MCF 10A (cell line): ENCODE measurements at places on chromosomes 3 and 15. TPM values are rescaled to one million over a fixed set of nuclear protein-coding genes. Genes with fewer than 3 reads are reported as not detected.
A peak's percentile ranks its signal among the peaks of the same experiment; 100 is the strongest.

The KIF15 gene
- 5.6 and 10.6 TPM in 2 replicates for total RNA-seq

DNA sequence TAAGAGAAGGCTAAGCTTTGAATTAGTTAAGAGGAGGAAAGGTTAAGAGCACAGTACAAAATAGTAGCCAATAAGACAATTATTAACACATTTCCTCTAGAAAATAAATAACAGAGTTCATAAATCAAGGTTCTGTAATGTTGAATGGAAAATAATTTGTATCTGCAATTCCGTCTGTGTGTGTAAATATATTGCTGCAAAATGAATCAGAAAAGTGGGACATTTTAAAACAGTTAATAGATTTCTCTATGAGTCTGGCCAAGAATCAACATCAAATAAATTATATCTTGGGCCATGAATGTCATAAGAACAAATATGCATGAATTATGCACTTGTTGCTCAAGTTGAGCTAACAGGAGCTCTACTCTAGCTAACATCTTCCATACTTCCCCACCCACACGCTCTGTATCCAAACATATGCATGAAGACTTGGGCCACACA is 14.2 kb upstream of the SUCNR1 start:
- no peak overlapping the region for H3K27ac ChIP-seq
- H3K36me3 ChIP-seq, result no peaks in the 10 kb centered on the region

The GABRR3 gene
- not detected in 2 replicates for total RNA-seq

The PPP1R14D gene
- not detected in 2 replicates for total RNA-seq

GRCh38 chr3:140863580-140864009 is 78.0 kb upstream of the SLC25A36 start:
- peak; percentile 69 for DNase-seq
- no peak overlapping the region for H3K4me3 ChIP-seq
- peaks cover 25% of the 10 kb centered on the region for H3K27me3 ChIP-seq
- H3K27ac ChIP-seq, result no peak overlapping the region
- H3K4me1 ChIP-seq, result no peaks in the 10 kb centered on the region

The SKOR1 gene
- total RNA-seq, result 0.07 and 0.17 TPM in 2 replicates

The CCNB2 gene
- 25.7 and 54.1 TPM in 2 replicates for total RNA-seq

DNA sequence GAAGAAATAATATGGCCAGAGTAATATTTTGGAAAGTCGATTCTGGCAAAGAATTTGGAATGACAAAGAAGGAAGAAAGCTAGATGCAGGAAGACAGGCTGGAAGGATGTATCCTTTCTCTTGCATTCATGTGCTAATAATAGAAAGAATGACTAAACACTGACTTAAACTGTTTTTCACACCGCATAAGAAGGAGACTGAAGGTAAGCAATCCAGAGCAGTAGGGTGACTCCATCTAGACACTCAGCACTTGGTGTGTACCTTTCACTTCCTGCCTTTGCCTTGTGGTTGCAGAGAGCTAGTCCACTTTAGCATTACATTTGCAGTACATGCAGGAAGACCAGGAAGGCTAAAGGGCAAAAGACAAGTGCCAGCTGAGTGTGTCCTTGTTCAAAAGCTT is 234.6 kb downstream of the RBMS3 start:
- H3K27me3 ChIP-seq, result no peaks in the 10 kb centered on the region
- peaks cover 34% of the 10 kb centered on the region for H3K4me1 ChIP-seq
- peaks cover 11% of the 10 kb centered on the region for H3K36me3 ChIP-seq
- H3K4me3 ChIP-seq, result no peak overlapping the region
- H3K27ac ChIP-seq, result peak overlapping the region; percentile 83

GRCh38 chr15:51524376-51524775 is 98.2 kb downstream of the DMXL2 start:
- peaks cover 11% of the 10 kb centered on the region for H3K36me3 ChIP-seq
- H3K27me3 ChIP-seq, result no peaks in the 10 kb centered on the region
- H3K27ac ChIP-seq, result no peak overlapping the region
- no peak overlapping the region for H3K4me3 ChIP-seq
- DNase-seq, result no peak
- H3K4me1 ChIP-seq, result no peaks in the 10 kb centered on the region

DNA sequence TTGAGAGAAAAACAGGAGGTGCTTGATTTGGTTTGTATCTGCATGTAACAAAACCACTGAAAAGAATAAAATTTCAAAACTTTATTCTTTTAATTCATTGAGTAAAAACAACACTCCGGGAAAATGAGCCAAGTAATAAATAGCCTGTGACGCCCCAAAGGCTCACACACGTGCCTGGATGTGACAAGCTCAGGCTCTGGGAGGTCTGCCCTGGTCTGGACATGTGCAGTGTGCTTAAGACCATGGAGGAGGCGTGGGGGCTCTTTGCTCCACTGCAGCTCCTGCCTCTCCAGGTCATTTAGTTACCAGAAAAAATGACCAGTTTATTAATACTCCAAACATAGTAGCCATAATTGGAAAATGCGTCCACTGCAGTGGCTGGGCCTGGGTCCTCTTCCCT is 8.6 kb upstream of the NME9 start:
- no peak for DNase-seq
- no peaks in the 10 kb centered on the region for H3K27me3 ChIP-seq
- H3K27ac ChIP-seq, result no peak overlapping the region
- no peak overlapping the region for H3K4me3 ChIP-seq

DNA sequence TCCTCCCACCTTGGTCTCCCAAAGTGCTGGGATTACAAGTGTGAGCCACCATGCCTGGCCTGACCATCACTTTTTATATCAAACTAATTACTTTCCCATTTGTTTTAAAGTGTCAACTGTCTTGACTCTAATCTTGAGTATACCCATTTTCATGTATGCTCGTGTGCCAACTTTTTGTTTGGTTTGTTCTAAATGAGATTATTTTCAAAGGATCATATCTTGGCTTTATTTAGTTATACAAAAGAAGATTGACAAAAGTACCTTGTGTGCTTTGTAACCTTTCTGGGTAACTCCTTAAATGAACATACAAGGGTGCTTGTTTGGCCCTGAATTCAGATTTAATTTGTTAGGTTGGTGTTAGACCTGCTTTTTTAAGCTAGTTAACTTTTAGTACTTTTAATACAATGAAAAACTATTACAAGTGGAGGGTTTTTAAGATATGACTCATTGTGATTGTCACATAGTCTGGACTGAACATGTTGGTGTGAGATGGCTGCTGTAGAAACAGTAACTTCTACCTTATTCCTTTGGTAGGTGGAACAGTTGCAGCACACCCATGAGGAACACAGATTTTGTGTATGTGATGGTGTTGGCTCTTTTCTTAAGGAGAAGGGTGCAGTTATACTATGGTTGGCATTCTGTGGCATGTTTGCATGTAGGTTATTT is 10.7 kb downstream of the KIF23 start:
- no peaks in the 10 kb centered on the region for H3K27me3 ChIP-seq
- H3K27ac ChIP-seq, result peak overlapping the region; percentile 61
- H3K4me3 ChIP-seq, result no peak overlapping the region

The CMTM6 gene
- total RNA-seq, result 27.2 and 32.2 TPM in 2 replicates

DNA sequence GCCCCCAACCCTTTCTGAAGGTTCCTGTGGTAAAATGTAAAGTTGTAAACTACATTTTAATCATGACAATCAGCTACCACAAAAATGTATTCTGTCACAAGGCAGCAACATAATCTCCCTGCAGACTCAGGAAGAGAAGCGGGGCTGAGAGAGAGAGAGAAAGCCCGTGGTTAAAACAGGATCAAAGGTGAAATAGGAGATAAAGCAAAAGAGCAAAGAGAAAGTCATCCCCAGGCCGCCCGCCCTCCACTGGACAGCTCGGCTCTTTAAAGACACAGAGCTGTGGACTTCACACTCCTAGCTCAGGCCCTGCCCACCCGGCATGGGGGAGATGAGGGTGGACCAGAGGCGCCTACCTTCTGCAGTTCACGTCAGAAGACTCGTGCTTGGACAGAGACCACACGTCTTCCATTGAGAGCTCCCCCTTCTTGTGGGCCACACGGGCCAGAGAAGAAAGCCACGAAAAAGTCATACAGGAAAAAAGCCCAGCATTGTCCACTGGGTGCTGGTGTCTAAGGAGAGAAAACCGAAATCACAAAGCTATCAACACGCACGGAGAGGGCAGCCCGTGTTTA is 29.4 kb downstream of the ABCC5 start:
- no peak overlapping the region for H3K4me3 ChIP-seq
- DNase-seq, result no peak
- no peaks in the 10 kb centered on the region for H3K4me1 ChIP-seq
- H3K27me3 ChIP-seq, result no peaks in the 10 kb centered on the region
- H3K27ac ChIP-seq, result no peak overlapping the region

- no peaks in the 10 kb centered on the region for H3K4me1 ChIP-seq
- H3K4me3 ChIP-seq, result no peak overlapping the region
- no peak overlapping the region for H3K27ac ChIP-seq
These were observed 164.8 kb upstream of the BHLHE40 start for GRCh38 chr3:4814305-4814903.

The UNC13C gene
- total RNA-seq, result not detected in 2 replicates

The KAT2B gene
- total RNA-seq, result 9.4 and 10.4 TPM in 2 replicates

The FRMD4B gene
- 39.0 and 51.9 TPM in 2 replicates for total RNA-seq

GRCh38 chr15:48395521-48396011 is 64.3 kb downstream of the DUT start:
- H3K4me3 ChIP-seq, result no peak overlapping the region
- H3K27me3 ChIP-seq, result no peaks in the 10 kb centered on the region
- DNase-seq, result no peak

The GOLGA8J gene
- 0.21 TPM in 1 of 2 replicates, not detected in the other for total RNA-seq

- peaks cover 58% of the 10 kb centered on the region for H3K36me3 ChIP-seq
- H3K27ac ChIP-seq, result no peak overlapping the region
- no peak for DNase-seq
- no peaks in the 10 kb centered on the region for H3K27me3 ChIP-seq
These were observed 44.4 kb downstream of the MFN1 start for GRCh38 chr3:179391906-179392305.

DNA sequence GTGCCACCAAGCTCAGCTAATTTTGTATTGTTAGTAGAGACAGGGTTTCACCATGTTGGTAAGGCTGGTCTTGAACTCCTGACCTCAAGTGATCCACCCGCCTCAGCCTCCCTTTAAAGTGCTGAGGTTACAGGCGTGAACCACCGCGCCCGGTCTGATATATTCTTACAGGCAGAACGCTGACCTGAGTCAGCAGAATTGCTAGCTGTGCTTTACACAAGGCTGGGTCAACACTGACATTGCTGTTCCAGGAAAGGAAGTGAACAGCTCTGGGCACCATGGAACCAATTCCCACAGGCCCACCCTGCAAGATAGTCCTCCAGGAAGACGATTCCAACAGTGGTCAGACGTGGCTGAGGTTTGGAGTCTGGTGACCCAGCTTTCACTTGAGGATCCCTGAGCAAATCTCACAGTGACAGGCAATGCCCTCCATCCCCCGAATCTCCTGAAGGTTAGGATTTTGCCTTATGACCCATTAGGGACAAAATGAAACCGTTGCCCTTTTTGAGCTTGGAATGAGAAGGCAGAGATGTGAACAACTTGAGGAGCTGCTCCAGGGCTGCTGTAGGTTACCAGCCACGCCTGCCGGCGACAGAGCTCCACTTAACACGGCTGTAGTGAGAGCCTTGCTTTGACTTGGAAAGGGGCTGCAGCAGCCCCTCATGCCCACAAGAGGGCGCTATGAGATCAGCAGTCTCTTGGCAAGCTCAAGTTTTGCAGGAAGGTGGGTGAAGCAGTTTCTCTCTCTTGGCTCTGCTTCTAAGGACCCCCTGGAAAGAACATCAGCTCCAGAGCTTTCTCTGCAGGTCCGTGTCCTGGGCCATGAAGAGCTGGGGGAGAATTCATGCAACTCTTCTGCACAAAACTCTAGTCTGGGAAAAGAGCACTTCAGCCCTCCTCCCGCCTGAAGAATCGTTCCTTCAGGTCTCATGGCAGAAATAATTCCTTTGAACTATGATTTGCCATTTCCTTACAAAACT is 74.1 kb downstream of the SENP2 start:
- H3K4me3 ChIP-seq, result no peak overlapping the region
- peak overlapping the region; percentile 86 for H3K27ac ChIP-seq
- no peaks in the 10 kb centered on the region for H3K27me3 ChIP-seq
- peaks cover 87% of the 10 kb centered on the region for H3K36me3 ChIP-seq
- DNase-seq, result peak; percentile 84

GRCh38 chr3:40099871-40100270 is 209.6 kb upstream of the EIF1B start:
- peaks cover 35% of the 10 kb centered on the region for H3K4me1 ChIP-seq
- H3K36me3 ChIP-seq, result no peaks in the 10 kb centered on the region
- no peaks in the 10 kb centered on the region for H3K27me3 ChIP-seq
- no peak overlapping the region for H3K27ac ChIP-seq

The CHRNA7 gene
- total RNA-seq, result 0.20 and 0.23 TPM in 2 replicates

The ERICH6 gene
- not detected in 2 replicates for total RNA-seq

The GCSAM gene
- total RNA-seq, result 0.29 and 0.63 TPM in 2 replicates

The ARPP21 gene
- not detected in 2 replicates for total RNA-seq

GRCh38 chr3:197216914-197217313 is 81.5 kb downstream of the DLG1 start:
- H3K27ac ChIP-seq, result no peak overlapping the region
- DNase-seq, result no peak
- no peak overlapping the region for H3K4me3 ChIP-seq
- H3K36me3 ChIP-seq, result peaks cover 5% of the 10 kb centered on the region
- H3K4me1 ChIP-seq, result peaks cover 42% of the 10 kb centered on the region

GRCh38 chr3:190709351-190709773 is 153.1 kb downstream of the GMNC start:
- H3K4me1 ChIP-seq, result peaks cover 9% of the 10 kb centered on the region
- H3K27me3 ChIP-seq, result no peaks in the 10 kb centered on the region
- no peak for DNase-seq
- no peaks in the 10 kb centered on the region for H3K36me3 ChIP-seq
- no peak overlapping the region for H3K27ac ChIP-seq

DNA sequence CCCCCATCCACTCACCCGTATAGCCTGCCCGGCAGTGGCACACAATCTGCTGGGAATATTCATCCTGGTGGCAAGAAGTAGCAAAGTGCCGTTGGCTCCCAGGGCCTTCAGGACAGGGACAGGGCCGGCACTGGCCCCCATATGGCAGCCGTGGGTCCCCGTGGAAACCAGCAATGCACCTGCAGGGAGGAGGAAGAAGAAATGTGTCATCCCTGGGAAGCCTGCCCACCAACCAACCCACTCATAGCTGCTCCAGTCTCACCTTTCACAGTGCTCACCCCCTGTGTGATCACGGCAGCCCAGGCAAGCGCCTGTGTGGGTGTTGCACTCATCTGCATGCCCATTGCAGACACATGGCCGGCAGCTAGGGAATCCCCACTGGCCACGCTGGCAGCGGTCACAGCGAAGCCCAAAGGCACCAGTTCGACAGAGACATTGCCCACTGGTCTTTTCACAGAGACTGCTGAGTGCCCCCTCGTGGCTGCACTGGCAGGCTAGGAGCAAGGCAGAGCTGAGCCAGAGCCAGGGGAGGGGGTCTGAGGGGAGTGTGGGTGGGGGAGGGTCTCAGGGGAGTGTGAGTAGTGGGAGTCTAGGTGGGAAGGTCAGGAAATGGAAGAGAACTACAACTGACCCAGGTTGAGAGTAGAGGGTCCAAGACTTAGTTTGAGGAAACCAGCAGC is 4.5 kb upstream of the USP19 start:
- no peak for DNase-seq
- no peaks in the 10 kb centered on the region for H3K4me1 ChIP-seq
- peaks cover 75% of the 10 kb centered on the region for H3K36me3 ChIP-seq
- no peaks in the 10 kb centered on the region for H3K27me3 ChIP-seq
- H3K27ac ChIP-seq, result no peak overlapping the region

GRCh38 chr15:33095641-33096040 is 98.9 kb downstream of the FMN1 start:
- H3K4me1 ChIP-seq, result no peaks in the 10 kb centered on the region
- H3K27ac ChIP-seq, result no peak overlapping the region
- H3K27me3 ChIP-seq, result no peaks in the 10 kb centered on the region
- DNase-seq, result no peak
